ENCODE measurements at places on chromosomes 6 and 20. TPM values are rescaled to one million over a fixed set of nuclear protein-coding genes. Genes with fewer than 3 reads are reported as not detected.

Gene SLC32A1
- 0.21 TPM for total RNA-seq

Gene CALHM4
- 0.21 TPM for total RNA-seq

Gene NMBR
- not detected for total RNA-seq

Gene ROMO1
- total RNA-seq = 26.1 TPM

Gene CSE1L
- total RNA-seq = 33.6 TPM

Gene PRKN
- 6.1 TPM for total RNA-seq

Gene PPP1R3D
- 6.7 TPM for total RNA-seq

Gene CLPSL1
- not detected for total RNA-seq

Gene OXT
- not detected for total RNA-seq

Gene ARHGAP40
- total RNA-seq = not detected

Gene SASH1
- 1.7 TPM for total RNA-seq

Gene TMEM14C
- total RNA-seq = 20.6 TPM

Gene SLC25A27
- total RNA-seq = 0.10 TPM

Gene DCDC2
- 0.10 TPM for total RNA-seq

Gene MTFR2
- total RNA-seq = 3.9 TPM

Gene ATAT1
- total RNA-seq = 0.94 TPM
